Stomach (tissue), 19 donors: ENCODE measurements at places on chromosomes 7 and 10. TPM values are rescaled to one million over a fixed set of nuclear protein-coding genes. Genes with fewer than 3 reads are reported as not detected.

AGBL3 gene
- 2.9 TPM for total RNA-seq

NEUROD6 gene
- not detected for total RNA-seq

- no peak for DNase-seq
Measured at GRCh38 chr7:132275416-132276233, 300.6 kb downstream of the PLXNA4 start.

- no peak for DNase-seq
Measured at GRCh38 chr7:112407261-112407660, 43.0 kb upstream of the IFRD1 start.
